ENCODE measurements at places on chromosomes 2 and 18.
A peak's percentile ranks its signal among the peaks of the same experiment; 100 is the strongest.

DNA sequence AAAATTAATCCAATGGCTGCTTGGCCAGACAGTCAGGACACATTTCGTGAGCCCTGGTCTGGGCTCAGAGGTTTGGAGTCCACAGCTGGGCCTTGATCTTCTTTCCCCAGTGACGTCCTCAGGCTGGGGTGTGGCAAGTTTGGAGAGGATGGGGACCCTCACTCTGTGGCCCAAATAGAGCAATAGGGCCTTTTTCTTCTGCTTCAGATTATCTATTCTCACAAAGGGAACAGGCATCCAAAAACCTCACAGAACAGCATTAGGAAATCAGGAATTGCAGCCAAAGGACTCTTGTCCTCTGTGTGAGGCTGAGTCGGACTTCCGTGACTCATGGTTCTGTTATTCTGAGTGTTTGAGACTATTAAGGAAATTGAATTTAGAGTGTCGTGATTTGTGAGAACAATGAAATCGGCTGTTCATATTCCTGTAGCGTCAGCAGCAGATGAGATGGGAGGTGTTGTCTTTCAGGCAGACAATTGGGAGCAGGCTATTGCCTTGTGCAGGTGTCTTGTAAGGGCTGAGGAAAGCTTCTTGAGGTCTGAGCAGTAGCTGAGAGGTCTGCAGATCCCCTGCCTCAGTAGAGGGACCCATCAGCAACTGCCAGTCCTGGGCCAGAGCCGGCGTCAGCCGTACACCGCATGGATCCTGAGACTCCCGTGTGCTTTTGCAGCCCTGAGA is 113.8 kb downstream of the SH3RF3 start:
- DNase-seq, result no peak

GRCh38 chr2:68316111-68316510 is 3.6 kb downstream of the CNRIP1 start:
- DNase-seq, result no peak

- DNase-seq, result no peak
These were observed 992.7 kb downstream of the TMEM182 start for GRCh38 chr2:103754530-103754929.

DNA sequence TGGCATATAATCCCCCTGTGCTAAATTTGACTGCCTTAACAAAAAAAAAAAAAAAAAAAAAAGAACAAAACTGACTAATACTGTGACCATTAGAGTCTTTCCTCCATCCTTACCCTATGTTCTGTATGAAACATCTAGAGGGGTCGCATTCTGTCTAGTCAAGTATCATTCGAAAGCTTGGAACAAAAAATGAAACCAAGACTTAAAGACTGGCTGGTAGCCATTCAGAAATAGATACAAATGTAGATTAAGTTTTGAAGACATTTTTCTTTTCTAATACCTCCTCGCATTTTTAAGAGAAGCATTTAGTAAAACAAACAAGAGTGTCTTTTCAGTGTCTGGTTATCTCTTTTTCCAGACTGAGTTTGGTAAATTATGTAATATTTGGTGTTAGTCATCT is 66.7 kb downstream of the SPATS2L start:
- no peak for DNase-seq

DNA sequence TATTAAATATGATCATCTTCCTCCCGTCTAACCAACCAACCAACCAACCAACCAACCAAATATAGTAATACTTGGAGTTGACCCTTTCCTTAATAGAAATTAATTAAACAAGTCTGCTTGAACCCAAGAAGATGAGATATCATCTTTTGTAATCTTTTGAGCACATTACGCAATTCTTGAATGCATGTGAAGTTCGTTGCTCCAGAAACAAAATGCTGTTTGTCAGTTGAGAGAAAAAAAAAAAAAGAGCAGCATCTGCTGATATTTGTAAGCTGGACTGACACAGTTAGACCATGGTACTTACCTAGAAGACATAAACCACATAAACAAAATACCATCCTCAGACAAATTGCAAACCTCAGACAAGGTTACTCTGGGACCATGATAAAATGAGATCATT is 9.2 kb upstream of the SERPINB2 start:
- no peak for DNase-seq

- DNase-seq, result no peak
These were observed 58.0 kb upstream of the FANCL start for GRCh38 chr2:58299123-58299522.

DNA sequence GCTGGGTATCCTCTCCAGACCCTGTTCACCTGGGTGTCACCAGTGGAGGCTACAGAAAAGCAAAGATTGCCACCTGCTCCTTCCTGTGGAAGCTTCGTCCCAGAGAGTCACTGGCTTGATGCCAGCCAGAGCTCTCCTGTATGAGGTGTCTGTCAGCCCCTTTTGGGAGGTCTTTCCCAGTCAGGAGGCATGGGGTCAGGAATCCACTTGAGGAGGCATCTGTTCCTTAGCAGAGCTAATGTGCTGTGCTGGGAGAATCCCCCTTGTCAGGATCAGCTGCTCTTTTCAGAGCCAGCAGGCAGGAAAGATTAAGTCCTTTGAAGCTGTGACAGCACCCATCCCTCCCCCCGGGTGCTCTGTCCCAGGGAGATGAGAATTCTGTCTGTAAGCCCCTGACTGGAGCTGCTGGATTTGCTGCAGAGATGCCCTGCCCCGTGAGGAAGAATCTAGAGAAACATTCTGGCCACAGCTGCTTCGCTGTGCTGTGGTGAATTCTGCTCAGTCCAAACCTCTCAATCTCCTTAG is 121.8 kb downstream of the GPR39 start:
- no peak for DNase-seq

DNA sequence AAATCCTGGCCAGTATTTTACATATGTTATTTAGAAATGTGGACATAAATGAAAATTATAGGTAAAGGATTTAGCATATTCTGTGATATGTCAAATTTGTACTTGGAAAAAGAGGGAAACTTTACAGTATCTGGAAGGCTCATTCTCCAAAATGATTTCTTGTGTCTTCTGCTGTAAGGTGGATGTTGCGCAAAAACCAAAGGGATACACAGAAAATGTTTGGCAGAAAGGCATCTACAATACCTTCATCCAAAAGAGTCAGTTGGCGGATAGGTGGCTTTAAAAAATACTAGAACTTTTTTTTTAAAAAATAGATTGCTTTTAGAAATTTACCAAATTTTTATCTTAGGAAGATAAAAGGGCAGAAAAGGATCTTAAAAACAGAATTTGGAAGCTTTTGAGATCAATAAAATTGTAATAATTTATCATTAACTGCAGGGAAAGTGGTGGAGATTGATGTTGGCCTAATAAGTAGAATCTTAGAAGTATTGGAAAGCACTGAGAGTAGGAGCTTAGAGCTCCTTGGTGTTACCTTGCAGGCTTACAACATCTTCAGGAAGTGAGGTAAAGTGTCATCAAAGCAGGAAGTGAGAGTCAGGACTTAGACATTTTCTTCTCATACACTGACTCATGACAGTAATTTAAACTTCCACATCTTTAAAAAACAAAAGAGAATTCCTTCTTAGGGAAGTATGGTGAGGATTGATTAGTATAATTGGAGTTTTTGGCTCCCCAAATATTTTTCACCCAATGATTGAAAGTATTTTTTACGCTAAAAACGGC is 2.1 kb downstream of the NABP1 start:
- DNase-seq, result peak; percentile 78

DNA sequence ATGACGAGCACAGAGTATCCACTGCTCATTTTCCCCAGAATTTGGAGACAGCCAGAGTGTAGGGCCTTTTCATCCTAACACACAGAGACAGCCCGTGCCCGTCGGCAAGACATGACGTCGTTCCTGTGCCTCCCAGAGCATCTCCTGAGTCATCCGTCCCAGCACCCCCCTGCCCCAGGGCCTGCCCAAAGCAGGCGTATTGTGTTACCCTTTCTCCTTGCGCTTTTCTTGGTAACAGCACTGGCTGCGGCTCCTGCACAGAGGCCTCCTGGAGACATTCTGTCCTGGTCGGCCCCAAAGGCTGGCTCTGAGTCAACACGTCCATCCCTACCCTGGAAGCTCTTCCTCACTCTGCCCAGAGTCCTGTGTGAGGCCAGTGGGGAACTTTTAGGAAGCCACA is 217.1 kb downstream of the KLHL29 start:
- no peak for DNase-seq

GRCh38 chr2:201254081-201254730 is 6.1 kb upstream of the CASP8 start:
- DNase-seq, result no peak

DNA sequence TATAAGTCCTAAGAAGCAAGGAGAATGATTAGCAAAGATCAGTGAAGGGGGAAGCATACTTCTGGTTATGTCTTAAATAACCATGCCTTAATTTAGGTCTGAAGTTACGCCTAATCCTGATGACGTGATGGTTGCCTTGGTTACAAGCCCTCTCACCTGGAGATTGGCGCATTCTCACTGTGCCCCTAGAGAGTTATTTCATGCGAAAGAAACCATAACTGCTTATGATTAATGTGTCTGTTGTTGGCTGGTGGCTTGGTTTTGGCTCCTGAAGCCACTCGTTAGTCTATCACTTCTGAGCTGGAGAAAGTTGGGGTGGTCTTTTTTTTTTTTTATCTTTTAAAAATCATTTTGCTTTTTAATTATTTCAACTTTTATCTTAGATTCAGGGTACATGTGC is 47.0 kb downstream of the TNFRSF11A start:
- DNase-seq, result no peak

- DNase-seq, result no peak
These were observed 28.4 kb downstream of the HK2 start for GRCh38 chr2:74862020-74862964.

DNA sequence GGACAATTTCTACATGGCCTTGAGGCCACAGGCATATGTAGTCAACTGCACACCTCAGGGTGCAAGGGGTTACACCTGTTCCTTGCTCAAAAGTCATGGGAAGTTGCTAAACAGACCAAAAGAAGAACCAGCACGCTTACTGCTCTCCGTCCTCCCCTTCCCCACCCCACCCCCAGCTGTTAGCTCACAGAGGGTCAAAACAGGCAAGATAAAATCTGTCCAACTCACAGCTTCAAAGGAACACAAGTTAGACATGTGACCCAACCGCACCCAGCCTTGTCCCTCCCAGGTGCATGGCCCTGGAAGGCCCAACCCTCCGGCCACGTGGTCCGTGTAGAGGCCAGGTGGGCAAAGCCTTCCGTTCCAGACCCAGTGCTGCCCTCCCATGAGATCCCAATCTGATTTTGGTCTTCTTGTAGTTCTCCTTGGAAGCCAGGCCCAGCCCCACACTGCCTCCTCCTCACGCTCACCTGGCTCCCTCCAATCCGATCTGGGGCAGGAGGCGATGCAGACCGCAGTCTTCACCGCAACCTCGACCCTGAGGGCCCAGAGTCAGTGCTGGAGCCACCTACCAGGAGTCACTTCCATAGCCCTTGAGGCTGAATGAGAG is 14.5 kb upstream of the ASPRV1 start:
- DNase-seq, result no peak

DNA sequence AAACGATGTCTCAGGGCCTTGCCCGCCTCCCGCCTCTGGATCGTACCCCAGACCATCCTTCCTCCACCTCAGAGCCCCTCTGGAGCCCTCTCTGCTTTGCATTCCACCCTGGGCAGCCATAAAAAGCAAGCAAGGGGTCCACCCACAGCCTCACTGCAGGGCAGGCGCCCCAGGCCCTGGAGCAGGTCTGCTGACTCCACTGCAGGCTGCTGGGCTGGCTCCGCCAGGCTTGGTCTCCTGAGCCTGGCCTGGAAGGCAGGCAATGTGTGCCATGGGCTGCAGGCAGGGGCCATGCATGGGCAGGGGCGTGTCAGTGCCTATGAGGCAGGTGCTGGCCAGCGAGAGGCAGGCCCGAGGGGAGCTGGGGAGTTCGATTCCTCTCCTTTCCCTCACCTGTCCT is 186.0 kb downstream of the ANKRD30B start:
- DNase-seq, result no peak

- DNase-seq, result no peak
These were observed 42.2 kb downstream of the KANSL1L start for GRCh38 chr2:210128961-210129360.

DNA sequence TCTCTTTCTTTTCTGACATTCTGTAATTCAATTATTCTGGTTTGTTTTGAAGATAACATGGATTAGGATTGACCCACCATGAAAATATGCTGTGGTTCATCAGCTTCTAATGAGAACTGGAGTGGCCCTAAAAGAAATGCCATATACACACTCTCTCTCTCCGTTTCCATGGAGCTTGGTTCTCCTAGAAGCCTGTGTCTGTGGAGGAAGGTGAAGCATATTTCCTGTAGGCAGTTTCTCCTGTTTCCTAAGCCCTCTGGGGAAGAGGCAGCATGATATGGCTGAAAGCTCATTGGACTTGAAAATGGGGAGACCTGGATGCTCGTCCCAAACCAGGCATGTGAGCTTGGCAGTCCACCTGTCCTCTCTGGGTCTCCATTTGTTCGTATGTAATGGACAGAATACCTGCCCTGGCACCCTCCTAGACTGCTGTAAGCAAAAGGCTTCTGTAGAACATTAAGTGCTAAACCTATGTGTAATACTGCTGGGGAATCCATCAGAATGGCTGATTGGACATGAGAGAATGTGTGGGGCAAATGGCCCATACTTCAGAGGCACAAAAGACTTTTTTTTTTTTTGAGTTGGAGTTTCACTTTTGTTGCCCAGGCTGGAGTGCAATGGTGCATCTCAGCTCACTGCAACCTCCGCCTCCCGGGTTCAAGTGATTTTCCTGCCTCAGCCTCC is 75.3 kb upstream of the PPP1CB start:
- DNase-seq, result no peak

- DNase-seq, result no peak
These were observed 61.1 kb upstream of the SLC66A3 start for GRCh38 chr2:11094021-11094810.

- DNase-seq, result no peak
These were observed 130.6 kb downstream of the TWIST2 start for GRCh38 chr2:238978497-238978896.

- DNase-seq, result no peak
These were observed 13.3 kb downstream of the BCL2L11 start for GRCh38 chr2:111134055-111134454.

DNA sequence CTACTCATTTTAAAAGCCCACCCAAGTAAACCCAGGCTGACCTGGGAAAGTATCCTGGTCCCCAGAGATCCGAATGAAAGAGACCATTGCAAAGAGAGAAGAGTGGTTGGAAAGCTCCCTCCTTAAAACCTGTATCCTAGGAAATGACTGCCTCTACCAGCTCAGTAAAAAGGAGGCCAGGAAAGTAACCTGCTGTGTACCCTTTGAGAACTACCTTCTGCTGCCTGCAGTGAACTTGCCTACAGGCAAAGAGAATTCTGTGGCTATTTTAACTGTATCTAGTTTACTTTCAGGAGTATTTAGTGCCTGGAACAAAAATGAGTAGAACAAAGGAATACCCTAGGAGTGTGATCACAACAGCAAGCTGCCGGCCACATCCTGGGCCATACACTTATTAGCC is 641.7 kb upstream of the NRXN1 start:
- no peak for DNase-seq

DNA sequence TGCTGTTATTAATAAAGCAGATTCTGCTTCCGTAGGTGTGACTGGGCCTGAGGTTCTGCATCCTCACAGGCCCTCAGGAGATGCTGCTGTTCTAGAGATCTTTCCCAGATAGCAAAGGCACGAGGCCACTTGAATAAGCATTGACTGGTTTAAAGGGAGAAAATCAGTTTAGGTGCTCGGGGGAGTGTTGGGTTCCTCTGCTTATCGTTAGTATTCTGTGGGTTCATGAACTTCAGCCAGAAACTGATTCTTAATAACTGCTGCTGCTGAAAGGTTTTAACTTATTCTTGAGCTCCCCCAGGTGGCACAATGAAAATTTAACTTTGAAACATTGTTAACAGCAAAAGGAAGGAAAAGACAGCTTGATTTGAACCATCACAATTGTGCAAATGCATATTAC is 56.9 kb downstream of the ITGA6 start:
- no peak for DNase-seq
